NAMALWA (cell line): ENCODE measurements at places on chromosomes 4 and X.

DNA sequence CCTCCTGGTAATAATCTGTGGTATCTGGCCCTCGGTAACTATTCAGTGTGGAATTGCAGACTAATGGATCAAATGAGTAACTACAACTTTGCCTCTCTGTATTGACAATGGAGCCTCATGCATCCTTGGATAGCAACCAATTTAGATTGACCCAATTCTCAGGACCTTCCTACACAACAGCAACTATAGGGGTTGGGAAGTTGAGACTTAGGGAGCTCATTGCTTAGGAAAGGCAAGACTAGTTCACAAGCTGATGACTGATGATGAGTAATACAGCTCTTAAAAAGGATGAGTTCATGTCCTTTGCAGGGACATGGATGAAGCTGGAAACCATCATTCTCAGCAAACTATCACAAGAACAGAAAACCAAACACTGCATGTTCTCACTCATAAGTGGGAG is 47.5 kb upstream of the KLHL13 start:
- no peak for DNase-seq

GRCh38 chrX:39830414-39830813 is 267.3 kb downstream of the BCOR start:
- no peak for DNase-seq

GRCh38 chr4:141037446-141037845 is 95.8 kb downstream of the RNF150 start:
- DNase-seq = no peak

DNA sequence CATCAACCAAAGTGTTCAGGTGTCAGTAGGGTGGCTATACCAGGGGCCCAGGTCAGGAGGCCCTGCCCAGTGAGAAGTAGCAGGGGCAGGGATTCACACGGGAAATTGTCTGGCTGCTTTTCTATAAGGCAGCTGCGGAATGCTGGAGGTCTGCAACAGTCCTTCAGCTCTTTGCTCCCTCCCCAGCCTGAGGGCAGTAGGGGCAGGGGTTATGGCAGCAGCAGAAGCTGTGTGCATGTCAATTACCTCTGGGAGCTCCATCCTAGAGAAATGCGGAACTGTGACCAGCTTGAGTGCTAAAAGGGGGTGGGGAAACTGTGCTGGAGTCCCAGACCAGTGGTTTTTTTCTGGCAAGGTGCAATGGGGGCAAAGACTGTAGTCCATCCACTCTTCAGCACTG is 810.4 kb downstream of the PCDH7 start:
- no peak for DNase-seq

- no peak for DNase-seq
These were observed 22.2 kb downstream of the PRDM8 start for GRCh38 chr4:80219301-80220025.
